NCI-H2107 (cell line): ENCODE measurements at places on chromosomes 13 and 19.
A peak's percentile ranks its signal among the peaks of the same experiment; 100 is the strongest.

GRCh38 chr13:98451676-98452470 lies 125.0 kb downstream of the STK24 start:
- DNase-seq: no peak

DNA sequence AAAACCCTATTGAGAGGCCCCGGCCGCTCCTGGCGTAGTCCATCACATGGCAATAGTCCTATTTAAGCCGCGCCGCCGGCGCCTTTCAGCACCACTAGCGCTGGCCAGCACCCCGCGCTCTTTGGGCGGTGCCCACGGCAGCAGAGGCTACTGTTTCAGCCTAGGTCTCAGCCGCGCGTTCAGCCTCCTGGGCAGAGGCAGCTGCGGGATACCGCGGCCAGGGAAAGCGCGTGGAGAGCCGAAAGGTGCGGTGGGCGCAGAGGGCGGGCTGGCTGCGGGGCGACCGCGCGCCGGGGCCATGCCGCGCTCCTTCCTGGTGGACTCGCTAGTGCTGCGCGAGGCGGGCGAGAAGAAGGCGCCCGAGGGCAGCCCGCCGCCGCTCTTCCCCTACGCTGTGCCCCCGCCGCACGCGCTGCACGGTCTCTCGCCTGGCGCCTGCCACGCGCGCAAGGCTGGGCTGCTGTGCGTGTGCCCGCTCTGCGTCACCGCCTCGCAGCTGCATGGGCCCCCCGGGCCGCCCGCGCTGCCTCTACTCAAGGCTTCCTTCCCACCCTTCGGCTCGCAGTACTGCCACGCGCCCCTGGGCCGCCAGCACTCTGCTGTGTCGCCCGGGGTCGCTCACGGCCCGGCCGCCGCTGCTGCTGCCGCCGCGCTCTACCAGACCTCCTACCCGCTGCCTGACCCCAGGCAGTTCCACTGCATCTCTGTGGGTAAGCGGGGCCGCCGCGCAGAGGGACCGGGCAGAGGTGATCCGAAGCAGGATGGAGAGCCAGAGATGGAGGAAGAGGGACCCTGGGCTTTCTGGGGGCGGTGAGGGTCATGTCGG lies at the start of gene GSX1:
Gene GSX1 (plus strand): TSS at position 91 of the 826 bp plus-strand sequence. CDS start 208 bp downstream, at position 299.
- no peak for DNase-seq

- DNase-seq: no peak
These were observed 36.1 kb downstream of the ZNF787 start for GRCh38 chr19:56084835-56085536.

- DNase-seq: no peak
These were observed 4.3 kb downstream of the ERCC1 start for GRCh38 chr19:45419396-45419795.

DNA sequence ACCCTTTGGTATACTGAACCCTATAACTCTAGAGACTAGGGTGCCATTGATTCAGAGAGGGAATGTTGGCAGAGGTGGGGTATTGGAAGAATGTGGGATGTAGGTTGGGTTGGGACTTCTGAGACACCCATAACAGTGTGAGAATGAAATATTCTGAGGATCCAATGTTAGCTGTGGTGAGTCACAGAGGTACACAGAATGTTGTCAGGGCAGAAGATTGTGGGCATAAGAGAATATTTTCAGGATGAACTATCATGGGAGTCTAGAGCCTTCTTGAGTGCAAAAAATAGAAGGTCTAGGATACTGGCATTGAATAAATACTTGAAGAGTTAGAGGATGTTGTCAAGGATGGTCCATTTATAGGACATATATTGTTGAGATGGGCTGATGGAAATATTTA lies 9.0 kb downstream of the KLK13 start:
- no peak for DNase-seq

DNA sequence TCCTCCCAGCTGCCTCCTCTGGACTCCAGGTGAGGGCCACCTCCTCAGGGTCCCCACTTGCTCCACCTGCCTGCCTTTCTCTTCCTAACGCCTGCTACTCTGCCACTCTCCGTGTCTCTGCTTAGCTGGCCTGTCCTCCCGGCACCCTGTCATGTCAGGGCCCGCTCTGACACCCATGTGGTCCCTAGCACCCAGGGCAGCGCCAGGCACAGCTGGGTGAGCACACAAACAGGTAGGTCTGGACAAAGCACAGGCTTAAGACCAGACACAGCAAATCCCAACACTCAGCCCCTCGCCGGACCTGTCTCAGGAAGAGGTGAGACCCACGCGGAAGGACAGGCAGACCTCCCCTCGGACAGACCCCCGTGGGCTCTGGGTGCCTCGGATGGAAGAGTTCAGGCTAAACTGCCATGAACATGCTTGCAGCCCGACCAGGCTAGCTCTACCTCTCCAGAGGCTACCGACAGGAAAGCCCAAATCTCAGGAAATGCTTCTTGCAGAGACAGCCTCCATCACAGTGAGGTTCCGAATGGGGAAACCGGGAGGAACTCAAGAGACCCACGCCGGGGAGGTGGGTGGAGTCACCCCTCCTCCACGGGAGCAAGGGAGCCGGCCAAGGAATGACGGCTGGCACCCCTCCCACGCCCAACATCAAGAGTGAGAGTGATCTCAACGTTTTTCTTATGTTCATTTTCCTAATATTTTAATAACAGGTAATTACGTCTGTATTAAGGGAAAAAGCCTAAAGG lies 12.5 kb downstream of the ZNF787 start:
- DNase-seq: no peak

- no peak for DNase-seq
These were observed 75.2 kb downstream of the ATP11A start for GRCh38 chr13:112764864-112765561.

GRCh38 chr19:15331419-15332310 lies 674 bp downstream of the BRD4 start:
- DNase-seq: no peak

- peak; percentile 17 for DNase-seq
These were observed 80.5 kb upstream of the MBNL2 start for GRCh38 chr13:97141564-97142005.

DNA sequence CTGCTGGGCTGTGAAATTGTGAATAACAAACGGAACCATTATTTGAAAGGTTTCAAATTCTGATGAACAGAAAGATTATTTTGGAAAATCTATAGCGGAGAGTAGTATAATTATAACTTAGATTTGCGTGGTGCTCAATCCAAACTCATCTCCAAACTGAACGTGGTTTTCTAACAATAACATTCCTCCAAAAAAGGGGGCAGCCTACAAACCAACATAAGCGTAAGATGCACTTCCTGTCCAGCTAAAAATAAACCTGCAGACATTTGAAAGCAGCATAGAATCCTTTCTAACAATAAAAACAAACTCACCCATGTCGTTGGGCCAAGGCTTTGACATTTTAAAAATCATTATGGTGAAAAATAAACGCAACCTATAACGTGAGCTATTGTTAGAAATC lies 178.4 kb downstream of the COL4A1 start:
- DNase-seq: no peak

GRCh38 chr19:2243274-2244124 lies 5.6 kb upstream of the AMH start:
- DNase-seq: no peak

GRCh38 chr19:50007947-50008346 lies 17.2 kb downstream of the VRK3 start:
- no peak for DNase-seq

DNA sequence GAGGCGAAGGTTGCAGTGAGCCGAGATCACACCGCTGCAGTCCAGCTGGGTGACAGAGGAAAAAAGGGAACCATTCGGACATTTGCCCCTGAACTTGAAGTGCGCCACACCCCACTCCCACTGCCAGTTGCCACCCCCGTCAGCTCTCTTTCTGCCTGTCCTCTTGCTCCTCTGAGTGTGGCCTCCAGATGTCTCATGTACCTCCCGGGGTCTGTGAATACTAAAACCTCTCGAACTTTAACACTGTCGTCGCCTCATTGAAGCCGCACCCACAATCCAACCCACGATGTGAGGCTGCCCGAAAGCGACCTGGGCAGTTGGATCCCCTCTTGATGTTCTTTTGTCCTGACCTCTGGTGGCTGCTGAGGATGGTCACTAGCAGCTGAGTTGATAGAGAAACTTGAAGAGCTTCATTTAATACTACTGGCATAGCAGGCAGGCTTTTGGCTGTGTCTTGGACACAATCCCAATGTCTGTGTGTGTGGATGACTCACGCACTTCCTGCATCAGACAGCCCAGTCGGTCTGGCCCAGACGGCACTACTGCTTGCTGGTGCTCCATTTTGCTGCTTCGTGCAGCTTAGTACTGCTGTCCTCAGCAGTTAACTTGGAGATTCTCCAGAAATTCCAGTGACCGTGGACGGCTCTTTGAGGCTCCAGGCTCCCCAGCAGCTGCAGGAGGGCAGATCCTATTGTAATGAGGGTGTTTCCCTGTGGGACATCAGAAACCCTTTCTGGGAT lies 4.2 kb downstream of the FPR3 start:
- no peak for DNase-seq

DNA sequence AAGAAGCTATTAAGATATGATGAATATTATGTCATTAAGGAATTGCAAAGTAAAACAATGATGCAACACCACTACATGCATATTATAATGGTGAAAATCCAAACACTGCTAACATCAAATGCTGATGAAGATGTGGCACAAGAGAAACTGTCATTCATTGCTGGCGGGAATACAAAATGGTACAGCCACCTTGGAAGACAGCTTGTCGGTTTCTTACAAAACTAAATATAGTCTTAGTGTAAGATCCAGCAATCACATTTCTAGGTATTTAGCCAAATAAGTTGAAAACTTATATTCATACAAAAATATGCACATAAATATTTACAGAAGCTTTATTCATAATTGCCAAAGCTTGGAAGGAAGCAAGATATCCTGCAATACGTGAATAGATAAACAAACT lies 114.9 kb upstream of the EDNRB start:
- DNase-seq: no peak

- no peak for DNase-seq
These were observed 17.3 kb upstream of the ERCC1 start for GRCh38 chr19:45440873-45441654.

GRCh38 chr13:30142486-30143211 lies 164.7 kb downstream of the KATNAL1 start:
- DNase-seq: no peak

DNA sequence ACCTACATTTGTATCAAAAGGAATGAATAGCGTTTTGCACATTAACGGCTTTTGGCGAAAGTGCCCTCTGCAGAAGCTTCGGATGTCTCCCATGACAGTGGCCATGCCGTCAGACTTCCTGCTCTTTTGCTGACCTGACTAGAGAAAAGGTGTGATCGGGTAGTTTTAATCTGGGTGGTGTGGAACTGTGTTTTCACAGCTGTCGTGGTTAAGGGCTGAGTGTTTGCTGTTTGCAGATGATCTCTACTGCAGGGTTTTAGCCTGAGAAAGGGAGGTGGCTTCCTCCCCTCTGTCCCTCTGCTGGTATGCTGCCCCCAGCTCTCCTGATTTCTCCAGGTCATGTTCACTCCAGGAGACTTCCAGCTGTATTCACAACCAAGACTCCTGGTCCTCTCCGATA lies 22.4 kb downstream of the ZNF71 start:
- no peak for DNase-seq

- no peak for DNase-seq
These were observed 5.2 kb downstream of the ZNF577 start for GRCh38 chr19:51882518-51882917.

DNA sequence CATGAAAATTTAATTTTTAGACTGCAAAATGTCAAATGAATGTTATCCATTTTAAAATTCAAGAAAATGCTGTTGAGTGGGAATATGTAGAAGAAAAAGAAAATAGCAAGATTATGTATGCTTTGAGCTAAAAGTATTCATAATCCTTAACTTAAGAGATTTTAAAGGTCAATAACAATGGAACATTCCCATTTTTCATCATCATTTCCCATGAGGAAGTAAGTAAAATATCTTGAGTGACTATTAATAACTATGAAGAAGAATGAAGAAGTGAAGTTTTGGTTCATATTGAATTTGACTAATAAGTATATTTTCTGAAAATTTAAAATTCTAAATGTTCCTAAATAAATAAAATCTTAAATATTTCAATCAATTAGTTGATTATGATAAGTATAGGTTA lies 273.4 kb downstream of the DACH1 start:
- DNase-seq: no peak

DNA sequence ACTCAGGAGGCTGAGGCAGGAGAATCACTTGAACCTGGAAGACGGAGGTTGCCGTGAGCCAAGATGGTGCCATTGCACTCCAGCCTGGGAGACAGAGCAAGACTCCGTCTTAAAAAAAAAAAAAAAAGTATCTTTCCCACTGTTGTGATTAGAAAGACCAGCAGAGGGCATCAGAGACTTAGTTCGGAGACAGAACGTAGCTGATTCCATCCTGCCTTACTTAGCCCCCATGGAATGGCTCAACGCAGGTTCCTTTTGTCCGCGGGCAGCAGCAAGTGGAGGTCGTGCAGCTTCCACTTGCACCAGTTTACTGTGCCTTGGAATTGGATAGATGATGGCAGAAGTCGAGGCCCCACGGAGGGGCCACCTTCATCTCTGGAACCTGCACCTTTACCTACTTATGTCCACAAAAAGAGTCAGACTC lies 8.1 kb downstream of the TIMM29 start:
- peak; percentile 65 for DNase-seq

DNA sequence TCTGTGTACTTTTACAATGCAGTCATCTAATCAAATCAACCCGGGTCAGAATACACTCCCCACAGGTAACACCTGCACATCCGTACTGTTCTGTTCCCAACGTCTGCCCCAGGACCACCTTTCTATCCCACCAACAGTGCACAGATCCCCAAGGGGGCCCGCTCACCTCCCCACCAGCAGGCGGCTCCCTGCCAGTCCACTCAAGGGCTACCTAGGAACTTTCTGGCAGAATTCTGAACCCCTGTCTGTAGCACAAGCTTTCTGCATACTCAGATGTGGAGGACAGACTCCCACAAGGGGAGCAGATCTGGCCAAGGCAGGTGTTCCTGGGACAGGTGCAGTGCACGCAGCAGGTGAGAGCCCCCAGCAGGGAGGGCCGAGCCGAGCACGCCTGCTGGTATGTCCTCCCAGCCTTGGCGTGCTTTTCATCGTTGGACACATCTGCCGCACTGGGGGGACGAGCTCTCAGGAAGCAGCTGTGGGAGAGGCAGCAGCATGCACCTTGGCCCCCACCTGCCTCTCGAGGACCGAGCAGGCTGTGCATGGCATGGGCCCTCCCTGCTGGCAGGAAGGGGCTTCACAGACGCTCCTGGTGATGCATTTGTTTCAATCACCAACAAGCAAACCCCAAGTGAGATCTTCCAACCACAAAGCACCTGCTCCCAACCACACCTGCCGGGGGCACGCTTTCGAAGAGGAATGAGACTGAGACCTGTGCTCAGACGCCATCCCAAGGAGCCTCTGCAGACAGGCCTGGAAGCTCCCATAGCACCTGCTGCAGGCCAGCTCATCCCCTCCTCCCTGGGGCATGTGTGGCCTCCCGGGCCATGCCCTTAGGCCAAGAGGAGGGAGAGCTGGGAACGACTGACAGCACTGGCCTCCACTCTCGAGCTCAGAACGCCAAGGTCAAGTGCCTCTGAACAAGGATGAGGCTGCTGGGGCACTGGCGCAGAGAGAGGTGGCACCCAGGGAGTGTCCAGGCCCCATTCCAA lies 35.9 kb downstream of the RAB20 start:
- peak; percentile 90 for DNase-seq
